NCI-H2081 treated with DMSO at 0.1 percent for 48 hours (cell line): ENCODE measurements at places on chromosomes 16 and 17.

DNA sequence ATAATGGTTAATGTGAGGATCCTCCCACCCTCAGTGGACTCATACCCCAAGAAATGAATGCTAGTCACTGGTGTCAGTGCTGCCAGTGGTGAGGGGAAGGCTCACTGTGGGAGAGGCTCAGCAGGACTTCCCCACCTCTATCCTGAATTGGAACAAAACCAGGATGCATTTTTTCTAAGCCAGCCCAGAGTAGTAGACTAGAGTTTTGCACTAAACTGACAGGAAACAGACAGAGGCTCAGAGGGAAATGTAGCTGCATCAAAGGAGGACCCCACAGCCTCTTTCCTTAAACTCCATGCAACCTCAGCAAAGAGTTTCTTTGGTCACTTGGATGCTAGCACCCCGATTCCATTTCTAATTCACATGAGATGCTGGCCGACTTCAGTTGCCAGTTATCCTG, 10.7 kb upstream of the SKAP1 start:
- DNase-seq = no peak

GRCh38 chr16:280005-280460, 358 bp upstream of the ARHGDIG start:
- DNase-seq = no peak

GRCh38 chr17:39527220-39527813, 66.0 kb downstream of the CDK12 start:
- no peak for DNase-seq

GRCh38 chr17:8746501-8747236, 2.0 kb upstream of the CCDC42 start:
- no peak for DNase-seq

DNA sequence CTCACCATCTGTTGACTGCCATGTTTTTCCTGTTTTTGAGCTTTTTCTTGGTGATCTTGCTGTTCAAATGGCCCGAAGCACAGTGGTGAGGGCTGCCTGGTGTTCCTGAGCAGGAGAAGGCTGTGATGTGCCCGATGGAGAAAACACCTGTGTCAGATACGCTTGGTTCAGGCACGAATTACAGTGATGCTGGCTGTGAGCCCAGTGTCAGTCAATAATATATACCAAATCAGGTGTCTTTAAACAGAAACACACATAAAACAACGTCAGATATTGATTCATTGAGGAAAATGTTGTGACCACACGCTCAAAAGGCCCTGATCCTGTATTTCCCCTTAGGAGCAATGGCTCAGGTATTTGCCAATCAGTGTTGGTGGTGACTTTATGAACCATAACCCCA, 111.7 kb downstream of the SDR42E1 start:
- no peak for DNase-seq

GRCh38 chr16:3304370-3304769, 860 bp downstream of the TIGD7 start:
- no peak for DNase-seq

- DNase-seq = no peak
Observed at GRCh38 chr16:79069633-79070032, 530.9 kb downstream of the MAF start.

- no peak for DNase-seq
Observed at GRCh38 chr16:10321407-10322387, 64.2 kb upstream of the ATF7IP2 start.

- DNase-seq = no peak
Observed at GRCh38 chr16:87671221-87671620, 68.9 kb downstream of the JPH3 start.

DNA sequence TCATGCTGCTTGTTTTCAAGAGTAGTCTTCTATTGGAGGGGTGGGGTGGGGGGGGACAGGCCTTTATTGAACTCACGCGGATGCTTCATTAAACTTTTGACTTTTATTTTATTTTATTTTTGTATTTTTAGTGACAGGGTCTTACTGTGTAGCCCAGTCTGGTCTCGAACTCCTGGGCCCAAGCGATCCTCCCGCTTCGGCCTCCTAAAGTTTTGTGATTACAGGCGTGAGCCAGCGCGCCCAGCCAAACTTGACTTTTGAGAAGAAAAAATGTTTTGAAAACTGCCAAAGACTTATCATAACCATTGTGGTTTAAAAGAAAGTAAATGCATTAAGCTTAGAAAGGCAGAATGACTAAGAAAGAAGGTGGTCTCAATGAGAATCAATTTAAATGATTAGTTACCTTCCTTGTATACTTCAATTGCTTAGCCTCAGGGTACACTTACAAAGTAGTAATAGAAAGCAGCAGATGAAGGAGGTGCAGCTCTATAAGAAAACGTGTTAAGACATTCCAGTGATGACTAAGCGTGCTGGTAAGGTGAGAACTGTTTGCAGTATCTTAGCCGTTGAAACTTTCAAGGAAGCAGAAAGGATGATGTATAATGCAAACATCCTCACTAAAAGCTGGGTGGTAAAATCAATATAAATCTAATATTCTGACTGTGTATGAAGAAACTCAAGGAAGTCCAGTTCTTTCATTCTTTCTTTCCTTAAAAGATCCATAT, 1.2 kb downstream of the AP2B1 start:
- no peak for DNase-seq
